ENCODE measurements at places on chromosomes 7 and 10.

DNA sequence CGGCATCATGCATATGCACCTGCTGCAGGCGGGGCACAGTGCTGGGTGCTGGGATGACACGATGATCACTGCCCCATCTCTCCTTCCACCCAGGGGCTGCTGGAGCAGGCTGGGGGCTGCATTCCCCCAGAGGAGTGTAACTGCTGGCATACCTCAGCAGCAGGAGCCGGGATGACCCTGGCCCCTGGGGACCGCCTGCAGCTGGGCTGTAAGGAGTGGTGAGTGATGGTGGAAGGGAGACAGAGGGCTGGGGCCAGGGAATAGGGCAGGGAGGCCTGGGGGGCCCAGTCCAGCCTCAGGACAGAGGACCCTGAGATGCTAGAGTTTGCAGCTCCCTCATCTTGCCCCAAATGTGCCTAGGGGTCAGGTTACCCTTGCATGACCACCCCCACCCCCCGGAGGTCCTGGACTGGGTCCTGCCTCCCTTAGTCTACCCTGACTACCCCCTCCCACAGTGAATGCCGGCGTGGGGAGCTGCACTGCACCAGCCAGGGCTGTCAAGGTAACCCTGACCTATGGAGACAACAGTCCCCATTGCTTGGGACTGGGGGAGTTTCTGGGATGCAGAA lies 14.5 kb upstream of the ZNF862 start:
- DNase-seq, result no peak

GRCh38 chr7:90720984-90721760 lies 125.1 kb downstream of the CDK14 start:
- DNase-seq, result no peak

DNA sequence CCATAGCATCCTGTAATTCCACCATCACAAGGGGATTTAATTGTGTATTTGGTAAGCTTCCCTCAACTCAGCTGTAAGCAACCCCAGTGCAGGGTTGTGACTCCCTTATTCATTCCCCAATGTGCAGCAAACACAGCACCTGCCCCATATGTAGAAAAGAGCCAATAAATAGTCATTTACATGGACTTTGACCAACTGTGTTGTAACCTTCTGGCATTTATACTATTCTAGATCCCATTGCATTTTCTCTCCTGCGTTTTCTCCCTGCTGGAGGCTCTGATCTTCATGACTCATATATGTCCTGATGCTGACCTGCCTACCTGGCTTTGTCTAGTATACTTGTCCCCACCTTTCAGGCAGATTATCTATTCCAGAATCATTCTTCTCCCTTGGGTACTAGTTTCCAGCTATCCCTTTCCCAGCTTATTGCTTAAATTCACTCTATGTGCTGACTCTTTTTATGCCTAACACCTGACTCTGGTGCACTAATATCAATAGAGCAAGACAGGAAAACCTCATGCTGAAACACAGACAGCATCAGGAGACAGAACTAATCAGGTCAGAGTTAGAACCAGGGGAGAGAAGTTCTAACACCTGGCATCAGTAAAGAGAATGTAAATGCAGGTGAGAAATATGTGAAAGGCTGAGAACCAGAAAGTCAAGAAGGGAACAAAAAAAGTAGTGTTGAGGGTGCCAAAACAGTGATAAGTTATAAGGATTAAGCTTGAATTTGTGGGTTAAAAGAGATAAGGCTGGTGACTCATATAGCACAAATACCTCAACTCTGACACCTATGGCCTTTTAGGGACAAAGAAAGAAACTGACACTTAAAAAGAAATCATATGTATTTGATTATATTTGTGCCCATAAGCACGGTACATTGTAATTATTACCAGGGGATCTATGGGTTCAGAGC lies 402.7 kb downstream of the IPMK start:
- DNase-seq, result no peak

DNA sequence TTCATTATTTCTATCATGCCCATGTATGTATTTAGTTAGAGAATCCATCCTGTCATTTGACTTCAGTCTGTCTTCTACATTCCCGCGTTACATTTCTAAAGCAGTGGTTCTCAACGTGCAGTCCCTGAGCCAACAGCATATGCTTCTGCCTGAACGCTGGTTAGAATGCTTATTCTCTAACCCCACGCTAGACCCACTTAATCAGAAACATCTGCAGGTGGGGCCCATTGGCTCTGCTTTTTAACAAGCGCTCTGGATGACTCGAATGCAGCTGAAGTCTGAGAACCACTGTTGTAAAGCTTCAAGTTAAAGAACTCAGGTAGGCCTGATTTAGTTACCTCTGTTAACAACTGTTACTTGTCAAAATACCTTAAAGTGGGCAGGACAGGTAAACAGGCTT lies 38.2 kb downstream of the NEUROD6 start:
- DNase-seq, result no peak

- no peak for DNase-seq
Measured at GRCh38 chr10:43249962-43250614, 16.8 kb downstream of the RASGEF1A start.

DNA sequence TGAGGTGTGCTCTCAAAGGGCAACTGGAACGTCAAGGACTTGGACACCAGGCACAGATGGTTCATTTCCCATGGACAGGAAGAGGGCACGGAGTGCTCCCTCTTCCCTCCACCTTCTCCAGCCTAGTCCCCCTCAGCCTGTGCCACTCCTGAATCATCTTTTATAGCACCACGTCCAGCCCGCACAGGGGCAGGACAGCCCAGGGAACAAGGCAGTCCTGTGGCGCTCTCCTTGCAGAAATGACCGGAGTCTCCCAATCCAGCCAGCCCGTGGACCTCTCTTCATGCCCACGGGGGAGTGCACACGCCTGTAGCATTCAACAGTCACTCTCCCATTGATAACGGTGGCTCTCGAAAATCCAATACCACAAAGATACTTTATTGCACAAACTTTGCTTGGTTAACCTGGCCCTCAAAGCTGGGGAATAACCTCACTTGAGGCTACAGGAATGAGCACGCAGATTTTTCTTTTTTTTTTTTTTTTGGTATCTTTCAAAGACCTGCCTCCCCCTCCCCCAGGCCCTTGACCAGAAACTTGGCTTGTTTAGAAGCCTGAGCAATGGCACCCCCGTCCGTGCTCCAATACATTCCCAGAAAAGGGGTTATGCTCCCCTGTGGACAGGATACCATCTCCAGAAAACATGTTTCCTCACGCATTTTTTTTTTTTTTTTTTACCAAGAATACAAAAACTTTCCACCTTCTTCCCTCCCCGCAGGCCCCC lies 733 bp downstream of the PRKCQ start:
- DNase-seq, result no peak

DNA sequence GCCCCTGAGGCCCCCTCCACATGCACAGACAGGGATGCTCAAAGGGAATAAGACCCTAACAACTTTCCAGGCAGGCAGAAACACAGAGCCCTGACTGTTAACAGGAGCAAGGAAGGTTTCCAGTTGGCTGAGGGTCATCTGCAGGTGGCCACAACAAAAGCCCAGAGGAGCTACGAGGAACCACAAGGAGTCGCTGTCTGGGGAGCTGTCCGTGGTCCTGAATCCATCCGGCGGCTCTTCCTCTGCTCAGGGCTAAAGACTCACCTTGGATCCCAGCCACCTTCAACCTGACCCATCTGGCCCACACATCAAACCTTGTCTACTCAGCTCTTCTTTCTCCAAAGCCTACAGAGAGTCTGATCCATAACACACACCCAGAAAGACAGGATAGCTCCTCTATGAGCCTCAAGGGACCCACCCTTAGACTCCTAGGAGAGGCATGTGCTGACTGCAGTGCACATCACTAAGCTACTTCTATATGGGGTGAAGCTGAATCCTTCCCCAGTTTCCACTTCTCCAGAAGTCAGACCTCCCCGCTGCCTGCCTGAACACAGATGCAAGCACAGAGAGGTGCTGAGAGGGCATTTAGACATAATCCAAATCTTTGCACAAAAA lies 104.0 kb downstream of the SLIT1 start:
- no peak for DNase-seq

DNA sequence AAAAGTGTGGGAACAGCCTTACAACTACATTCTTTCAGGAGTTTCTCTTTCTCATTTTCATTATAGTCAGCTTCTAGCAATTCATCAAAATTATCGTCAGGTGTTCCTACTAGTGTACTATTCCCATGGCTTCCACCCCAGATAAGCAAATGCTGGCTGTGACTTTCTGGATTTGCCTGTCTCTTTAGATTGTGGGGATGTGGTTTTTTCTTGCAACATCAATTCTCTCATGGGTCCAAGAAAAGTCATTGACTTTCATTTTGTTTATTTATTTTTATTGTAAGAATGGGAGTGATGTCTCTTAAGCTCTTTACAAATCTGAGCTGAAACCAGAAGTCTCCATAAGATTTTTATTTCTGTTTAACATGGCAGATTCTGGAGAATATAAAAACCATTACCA lies 349.7 kb upstream of the SEMA3C start:
- no peak for DNase-seq

GRCh38 chr7:2010551-2011265 lies 222.0 kb downstream of the MAD1L1 start:
- no peak for DNase-seq
